Natural killer cell (primary cell): ENCODE measurements at places on chromosomes 6 and 20.
A peak's percentile ranks its signal among the peaks of the same experiment; 100 is the strongest.

DNA sequence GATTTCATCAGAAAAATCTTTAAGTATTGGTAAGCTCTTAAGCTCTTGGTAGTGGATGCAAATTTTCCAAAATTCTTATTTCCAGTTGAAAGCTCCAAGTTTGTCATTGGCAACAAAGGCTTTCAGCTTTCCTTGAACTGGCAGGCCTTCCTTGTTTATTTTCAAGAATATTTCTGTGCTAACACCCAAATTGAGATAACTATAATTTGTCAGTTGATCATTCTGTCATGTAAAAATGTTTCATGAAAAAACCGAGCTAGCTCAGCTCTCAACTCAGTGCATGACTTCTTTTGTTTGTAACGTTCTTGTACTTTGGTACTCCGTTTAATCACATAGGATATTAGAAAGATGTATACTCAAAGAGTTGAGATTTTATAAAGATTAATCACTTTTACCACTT lies 38.9 kb upstream of the CALHM6 start:
- H3K4me1 ChIP-seq, result no peaks in the 10 kb centered on the region
- H3K36me3 ChIP-seq, result no peaks in the 10 kb centered on the region
- H3K27ac ChIP-seq, result no peak overlapping the region
- no peaks in the 10 kb centered on the region for H3K27me3 ChIP-seq
- H3K4me3 ChIP-seq, result no peak overlapping the region

DNA sequence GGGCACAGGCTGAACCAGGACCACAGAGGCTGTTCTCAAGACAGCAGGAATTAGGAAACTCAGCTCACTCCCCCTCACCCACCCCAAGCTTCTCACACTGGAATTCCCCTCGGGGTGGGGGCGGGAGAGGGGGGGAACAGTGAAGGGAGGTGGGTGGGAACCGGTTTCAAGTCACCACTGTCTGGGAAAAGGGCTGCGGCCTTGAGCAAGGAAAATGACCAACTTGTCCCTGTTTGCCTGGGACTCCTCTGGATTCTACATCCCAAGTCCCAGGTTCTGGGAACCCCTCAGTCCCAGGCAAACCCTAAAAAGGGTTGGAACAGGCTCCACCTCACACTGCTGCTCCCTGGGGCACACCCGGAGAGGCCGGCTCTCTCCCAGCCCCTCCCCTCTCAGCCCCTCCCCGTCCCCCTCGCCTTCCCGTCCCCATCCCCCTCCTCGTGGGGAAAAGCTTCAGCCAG lies 230.7 kb downstream of the TFAP2C start:
- no peak for DNase-seq
- no peak overlapping the region for H3K4me3 ChIP-seq
- H3K36me3 ChIP-seq, result no peaks in the 10 kb centered on the region
- H3K4me1 ChIP-seq, result no peaks in the 10 kb centered on the region

GRCh38 chr6:18388271-18388670 lies 1.1 kb downstream of the RNF144B start:
- no peak overlapping the region for H3K27ac ChIP-seq
- no peaks in the 10 kb centered on the region for H3K36me3 ChIP-seq
- no peaks in the 10 kb centered on the region for H3K27me3 ChIP-seq

- H3K36me3 ChIP-seq, result no peaks in the 10 kb centered on the region
- H3K4me1 ChIP-seq, result no peaks in the 10 kb centered on the region
- H3K27me3 ChIP-seq, result no peaks in the 10 kb centered on the region
- no peak overlapping the region for H3K4me3 ChIP-seq
- no peak overlapping the region for H3K27ac ChIP-seq
These were observed 73.5 kb upstream of the RNF217 start for GRCh38 chr6:124888581-124889371.

DNA sequence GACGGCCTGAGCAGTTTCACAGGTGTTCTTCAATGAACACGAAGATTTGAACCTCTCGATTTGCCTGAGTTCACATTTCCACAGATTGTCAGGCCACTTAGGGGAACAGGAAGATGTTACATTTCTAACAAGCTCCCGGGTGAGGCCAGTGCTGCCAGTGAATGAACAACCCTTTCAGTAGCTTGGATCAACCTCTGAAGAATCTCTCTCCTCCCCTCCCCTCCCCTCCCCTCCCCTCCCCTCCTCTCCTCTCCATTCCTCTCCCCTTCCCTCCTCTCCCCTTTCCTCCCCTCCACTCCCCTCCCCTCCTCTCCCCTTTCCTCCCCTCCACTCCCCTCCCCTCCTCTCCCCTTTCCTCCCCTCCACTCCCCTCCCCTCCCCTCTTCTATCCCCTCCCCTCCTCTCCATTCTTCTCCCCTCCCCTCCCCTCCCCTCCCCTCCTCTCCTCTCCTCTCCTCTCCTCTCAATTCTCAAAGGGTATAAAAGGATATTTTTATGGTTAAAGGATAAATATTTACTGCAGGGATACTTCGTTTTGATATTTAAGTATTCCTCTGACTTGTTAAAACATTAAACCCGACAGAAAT lies 114.1 kb upstream of the INSM1 start:
- no peaks in the 10 kb centered on the region for H3K4me1 ChIP-seq
- no peak for DNase-seq
- no peak overlapping the region for H3K4me3 ChIP-seq
- H3K27ac ChIP-seq, result no peak overlapping the region

- H3K36me3 ChIP-seq, result no peaks in the 10 kb centered on the region
- no peaks in the 10 kb centered on the region for H3K4me1 ChIP-seq
- no peaks in the 10 kb centered on the region for H3K27me3 ChIP-seq
- no peak overlapping the region for H3K27ac ChIP-seq
- H3K4me3 ChIP-seq, result no peak overlapping the region
- no peak for DNase-seq
These were observed 58.7 kb downstream of the SNX5 start for GRCh38 chr20:17909869-17910321.

GRCh38 chr20:41733151-41733550 lies 115.0 kb upstream of the CHD6 start:
- DNase-seq, result no peak
- H3K4me3 ChIP-seq, result no peak overlapping the region
- H3K27ac ChIP-seq, result no peak overlapping the region
- H3K27me3 ChIP-seq, result no peaks in the 10 kb centered on the region
- H3K4me1 ChIP-seq, result no peaks in the 10 kb centered on the region

DNA sequence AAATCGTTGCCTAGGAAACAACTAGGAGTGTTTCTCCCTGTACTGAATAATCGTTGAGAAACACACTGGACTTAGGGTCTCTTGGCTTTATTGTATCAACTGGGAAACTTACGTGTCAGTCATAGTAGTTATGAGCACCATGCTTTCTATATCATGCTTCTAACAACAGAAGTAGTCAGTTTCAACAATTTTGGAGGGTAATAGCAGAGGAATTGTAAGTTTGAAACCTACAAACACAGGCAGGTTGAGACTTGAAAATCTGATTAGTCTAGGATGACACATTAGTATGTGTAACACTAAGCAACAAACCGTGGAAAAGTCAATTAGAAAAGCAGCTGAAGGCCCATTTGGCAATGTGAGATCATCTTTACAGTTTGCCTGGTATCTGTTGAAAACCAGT lies 43.9 kb upstream of the FABP7 start:
- no peaks in the 10 kb centered on the region for H3K4me1 ChIP-seq
- no peaks in the 10 kb centered on the region for H3K36me3 ChIP-seq
- peaks cover 2% of the 10 kb centered on the region for H3K27me3 ChIP-seq
- no peak for DNase-seq

DNA sequence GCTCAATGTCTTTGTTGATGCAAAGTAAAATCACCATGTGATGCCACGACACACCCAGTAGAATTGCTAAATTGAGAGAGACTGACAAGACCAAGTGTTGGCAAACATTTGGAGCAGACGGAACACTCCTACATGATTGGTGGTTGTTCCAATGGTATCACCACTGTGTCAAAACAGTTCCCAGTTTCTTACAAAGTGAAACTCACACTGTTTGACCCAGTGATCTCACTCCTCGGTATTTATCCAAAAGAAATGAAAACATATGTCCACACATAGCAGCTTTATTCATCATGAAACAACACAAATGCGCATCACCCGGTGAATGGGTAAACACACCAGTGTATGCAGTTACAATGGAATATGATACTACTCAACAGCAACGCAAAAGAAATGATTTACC lies 74.0 kb upstream of the SULF2 start:
- H3K4me1 ChIP-seq, result no peaks in the 10 kb centered on the region
- no peaks in the 10 kb centered on the region for H3K27me3 ChIP-seq
- no peak overlapping the region for H3K27ac ChIP-seq
- DNase-seq, result no peak
- H3K4me3 ChIP-seq, result no peak overlapping the region

GRCh38 chr6:14401246-14401645 lies 283.7 kb downstream of the CD83 start:
- no peaks in the 10 kb centered on the region for H3K27me3 ChIP-seq
- H3K36me3 ChIP-seq, result no peaks in the 10 kb centered on the region
- no peak for DNase-seq
- H3K4me1 ChIP-seq, result peaks cover 10% of the 10 kb centered on the region

DNA sequence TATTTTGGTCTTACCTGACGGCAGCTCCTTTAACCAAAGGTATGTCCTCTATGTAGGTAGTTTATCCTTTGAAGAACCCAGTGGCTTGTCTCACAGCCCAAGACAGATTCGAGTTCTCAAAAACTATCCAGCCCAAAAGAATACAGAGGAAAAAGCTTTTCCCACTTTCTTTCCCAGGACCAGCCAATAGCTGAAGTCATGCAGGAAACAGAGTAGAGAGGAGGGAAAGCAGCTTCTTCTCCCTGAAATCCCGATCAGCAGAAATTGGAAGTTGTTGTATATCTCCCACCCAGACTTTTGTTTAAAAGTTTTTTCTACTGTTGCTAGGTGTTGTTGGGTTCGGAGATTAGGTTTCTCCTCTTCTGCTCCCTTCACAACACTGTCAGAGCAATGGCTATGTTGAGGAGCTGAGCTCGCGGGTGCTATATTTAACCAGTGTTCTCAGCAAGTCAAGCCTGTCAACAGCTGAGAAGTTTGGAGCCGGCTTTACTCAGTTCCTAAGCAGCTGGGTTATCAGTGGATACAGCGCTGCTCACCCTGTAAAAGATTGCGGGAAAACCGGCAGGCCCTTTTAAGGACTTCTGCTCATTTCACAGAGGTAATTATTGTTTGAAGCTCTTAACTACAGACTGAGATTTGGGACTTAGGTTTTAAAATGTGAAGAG lies at the start of gene FILIP1:
Gene FILIP1 (minus strand): TSS at position 401 of the 665 bp plus-strand sequence. CDS start 78,828 bp downstream, outside the sequence.
- H3K27ac ChIP-seq, result no peak within 1 kb of the TSS
- no peaks in the 10 kb centered on the region for H3K36me3 ChIP-seq
- no peak within 1 kb of the TSS for H3K4me3 ChIP-seq
- peaks cover 3% of the 10 kb centered on the region for H3K4me1 ChIP-seq
- peaks cover 7% of the 10 kb centered on the region for H3K27me3 ChIP-seq

GRCh38 chr6:106849676-106850332 lies 124.7 kb downstream of the CD24 start:
- no peaks in the 10 kb centered on the region for H3K36me3 ChIP-seq
- H3K27me3 ChIP-seq, result no peaks in the 10 kb centered on the region
- no peak overlapping the region for H3K4me3 ChIP-seq
- H3K4me1 ChIP-seq, result peaks cover 6% of the 10 kb centered on the region
- no peak for DNase-seq

GRCh38 chr20:57410398-57410920 lies 19.3 kb downstream of the RBM38 start:
- H3K27ac ChIP-seq, result no peak overlapping the region
- H3K27me3 ChIP-seq, result no peaks in the 10 kb centered on the region
- H3K4me1 ChIP-seq, result peaks cover 54% of the 10 kb centered on the region
- no peak overlapping the region for H3K4me3 ChIP-seq
- no peak for DNase-seq

DNA sequence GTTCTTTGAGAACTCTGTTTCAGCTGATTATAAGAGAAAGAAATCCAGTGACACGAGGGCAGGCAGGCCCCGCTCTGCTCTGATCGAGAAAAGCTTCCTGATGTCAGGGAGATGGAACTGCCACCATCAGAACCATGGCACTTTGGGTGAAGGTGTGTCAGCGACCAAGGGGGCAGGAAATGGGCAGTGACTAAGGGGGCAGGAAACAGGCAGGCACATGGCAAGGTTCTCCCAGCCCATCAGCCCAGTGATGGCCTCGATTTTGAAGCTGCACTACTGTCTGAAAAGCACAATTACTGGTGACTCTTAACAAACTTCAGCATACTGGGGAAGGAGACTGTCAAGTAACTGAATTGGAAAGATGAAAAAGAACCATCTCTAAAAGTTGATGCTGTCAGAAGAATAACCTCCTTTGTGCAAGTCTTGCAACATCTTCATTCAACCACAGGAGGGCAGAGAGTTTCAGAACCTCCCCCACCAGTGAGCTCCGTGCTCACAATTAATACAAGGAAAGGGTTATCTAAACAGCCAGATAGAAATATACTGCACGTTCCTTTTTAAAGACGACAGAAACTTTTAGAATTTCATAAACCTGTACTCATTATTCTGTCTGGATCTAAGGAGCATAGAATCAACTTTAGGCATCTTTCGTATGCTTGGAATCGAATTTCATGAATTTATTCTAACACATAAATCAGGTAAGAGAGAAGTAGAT lies 39.1 kb downstream of the TMX4 start:
- peaks cover 4% of the 10 kb centered on the region for H3K4me1 ChIP-seq
- H3K27ac ChIP-seq, result no peak overlapping the region
- peaks cover 30% of the 10 kb centered on the region for H3K36me3 ChIP-seq
- peak; percentile 35 for DNase-seq
- H3K27me3 ChIP-seq, result no peaks in the 10 kb centered on the region

DNA sequence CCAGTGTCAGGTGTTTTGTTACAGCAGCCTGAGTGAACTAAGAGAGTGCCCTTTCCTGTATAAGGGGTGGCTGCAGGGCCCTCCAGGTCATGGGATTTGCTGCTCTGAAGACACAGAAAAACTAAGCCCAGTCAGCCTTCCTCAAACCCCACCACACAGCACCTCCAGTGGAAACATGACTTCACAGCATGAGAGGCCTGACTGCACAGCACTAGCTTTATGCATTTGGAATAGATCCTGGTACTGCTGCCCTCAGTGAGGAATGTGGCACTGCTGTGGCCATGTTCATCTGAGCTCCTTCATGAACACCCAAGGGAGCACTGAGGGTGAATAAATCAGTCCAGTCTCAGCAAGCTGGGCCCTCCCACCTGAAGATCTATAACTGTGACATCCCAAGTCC lies 296.1 kb upstream of the FOXQ1 start:
- H3K4me1 ChIP-seq, result no peaks in the 10 kb centered on the region
- no peak overlapping the region for H3K27ac ChIP-seq
- no peaks in the 10 kb centered on the region for H3K27me3 ChIP-seq

DNA sequence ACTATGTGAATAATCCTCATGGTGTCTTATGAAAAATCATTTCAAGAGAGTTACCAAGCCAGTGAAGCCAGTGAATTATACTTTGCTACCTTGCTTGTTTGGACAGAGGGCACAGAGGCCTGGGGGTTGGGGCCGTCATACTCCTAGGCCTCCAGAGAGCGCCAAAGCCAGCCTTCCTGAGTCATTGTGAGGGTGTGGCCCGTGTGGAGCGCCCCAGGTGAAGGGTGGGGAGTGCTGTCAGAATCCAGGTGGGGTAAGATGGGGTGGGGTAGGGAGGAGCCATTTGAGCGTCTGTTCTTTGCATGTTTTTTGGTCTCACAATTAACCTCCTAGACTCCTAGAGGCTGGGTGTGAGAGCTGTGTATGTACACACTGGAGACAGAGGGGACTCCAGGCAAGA lies 71.1 kb downstream of the PERP start:
- no peak for DNase-seq
- no peak overlapping the region for H3K27ac ChIP-seq
- no peaks in the 10 kb centered on the region for H3K36me3 ChIP-seq
- no peaks in the 10 kb centered on the region for H3K27me3 ChIP-seq
- H3K4me3 ChIP-seq, result no peak overlapping the region
- H3K4me1 ChIP-seq, result no peaks in the 10 kb centered on the region

- H3K4me1 ChIP-seq, result peaks cover 45% of the 10 kb centered on the region
- no peaks in the 10 kb centered on the region for H3K27me3 ChIP-seq
- H3K27ac ChIP-seq, result no peak overlapping the region
- DNase-seq, result no peak
These were observed 22.5 kb upstream of the PTGIS start for GRCh38 chr20:49590163-49591017.
